Gastrocnemius medialis (tissue), 4 donors: ENCODE measurements at places on chromosomes 16 and 17. TPM values are rescaled to one million over a fixed set of nuclear protein-coding genes. Genes with fewer than 3 reads are reported as not detected.

DNA sequence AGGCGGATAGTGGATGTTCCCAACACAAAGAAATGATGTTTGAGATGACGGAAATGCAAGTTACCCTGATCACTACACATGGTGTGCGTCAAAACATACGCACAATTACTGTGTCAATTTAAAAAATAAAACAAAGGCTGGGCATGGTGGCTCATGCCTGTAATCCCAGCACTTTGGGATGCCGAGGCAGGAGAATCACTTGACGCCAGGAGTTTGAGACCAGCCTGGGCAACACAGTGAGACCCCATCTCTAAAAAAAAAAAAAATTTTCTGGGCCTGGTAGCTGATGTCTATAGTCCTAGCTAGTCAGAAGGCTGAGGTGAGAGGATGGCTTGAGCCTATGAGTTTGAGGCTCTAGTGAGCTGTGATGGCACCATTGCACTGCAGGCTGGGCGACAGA is 51.8 kb downstream of the TEKT5 start:
- H3K27me3 ChIP-seq: no peaks in the 10 kb centered on the region
- no peak overlapping the region for H3K27ac ChIP-seq
- H3K36me3 ChIP-seq: no peaks in the 10 kb centered on the region

- H3K4me3 ChIP-seq: no peak overlapping the region
- H3K27me3 ChIP-seq: peaks cover 3% of the 10 kb centered on the region
- H3K27ac ChIP-seq: no peak overlapping the region
- H3K36me3 ChIP-seq: no peaks in the 10 kb centered on the region
Observed at GRCh38 chr16:50444526-50444925, 75.7 kb upstream of the BRD7 start.

DNA sequence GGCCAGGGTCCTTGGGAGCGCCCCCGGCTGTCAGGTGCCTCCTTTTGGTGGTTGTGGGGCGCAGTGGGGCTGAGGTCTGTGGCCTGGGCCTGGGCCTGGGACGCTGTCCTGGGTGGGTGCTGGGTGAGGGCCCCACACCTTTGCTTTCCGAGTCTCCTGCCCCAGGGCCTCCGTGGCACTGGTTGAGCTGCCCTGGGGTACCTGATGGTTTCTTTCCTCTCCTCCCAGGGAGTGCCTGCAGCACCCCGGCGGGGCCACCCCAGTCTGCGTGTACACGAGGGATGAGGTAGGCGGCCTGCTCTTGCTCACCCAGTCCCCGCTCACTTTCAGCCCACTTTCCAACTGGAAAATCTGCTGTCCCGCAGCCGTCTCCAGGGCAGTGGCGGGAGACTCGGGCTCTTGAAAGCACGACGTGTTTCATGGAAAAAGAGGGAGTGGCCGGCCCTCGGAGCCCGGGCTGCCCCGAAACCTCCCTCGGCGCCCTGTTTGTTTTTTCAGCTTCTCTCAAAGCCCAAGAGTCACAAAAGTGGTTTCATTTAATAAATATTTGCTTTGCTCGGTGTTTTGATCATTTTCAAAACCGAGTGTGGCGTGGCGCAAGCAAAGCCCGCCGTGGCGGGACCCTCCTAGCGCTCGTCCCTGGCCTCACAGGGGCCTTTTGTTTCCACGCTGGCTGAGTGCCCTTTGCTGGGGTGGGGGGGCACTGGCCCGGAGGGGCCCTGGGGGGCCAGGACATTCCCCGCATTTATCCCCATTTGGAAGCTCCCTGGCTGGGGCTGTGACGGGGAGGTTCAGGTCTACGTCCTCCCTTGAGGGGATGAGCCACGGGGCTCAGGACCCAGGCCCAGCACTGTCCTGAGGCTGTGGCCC is 17.4 kb downstream of the ASPSCR1 start:
- H3K36me3 ChIP-seq: no peaks in the 10 kb centered on the region
- no peak for DNase-seq
- H3K4me1 ChIP-seq: peaks cover 17% of the 10 kb centered on the region
- no peaks in the 10 kb centered on the region for H3K27me3 ChIP-seq
- H3K27ac ChIP-seq: no peak overlapping the region
- no peak overlapping the region for H3K4me3 ChIP-seq

DNA sequence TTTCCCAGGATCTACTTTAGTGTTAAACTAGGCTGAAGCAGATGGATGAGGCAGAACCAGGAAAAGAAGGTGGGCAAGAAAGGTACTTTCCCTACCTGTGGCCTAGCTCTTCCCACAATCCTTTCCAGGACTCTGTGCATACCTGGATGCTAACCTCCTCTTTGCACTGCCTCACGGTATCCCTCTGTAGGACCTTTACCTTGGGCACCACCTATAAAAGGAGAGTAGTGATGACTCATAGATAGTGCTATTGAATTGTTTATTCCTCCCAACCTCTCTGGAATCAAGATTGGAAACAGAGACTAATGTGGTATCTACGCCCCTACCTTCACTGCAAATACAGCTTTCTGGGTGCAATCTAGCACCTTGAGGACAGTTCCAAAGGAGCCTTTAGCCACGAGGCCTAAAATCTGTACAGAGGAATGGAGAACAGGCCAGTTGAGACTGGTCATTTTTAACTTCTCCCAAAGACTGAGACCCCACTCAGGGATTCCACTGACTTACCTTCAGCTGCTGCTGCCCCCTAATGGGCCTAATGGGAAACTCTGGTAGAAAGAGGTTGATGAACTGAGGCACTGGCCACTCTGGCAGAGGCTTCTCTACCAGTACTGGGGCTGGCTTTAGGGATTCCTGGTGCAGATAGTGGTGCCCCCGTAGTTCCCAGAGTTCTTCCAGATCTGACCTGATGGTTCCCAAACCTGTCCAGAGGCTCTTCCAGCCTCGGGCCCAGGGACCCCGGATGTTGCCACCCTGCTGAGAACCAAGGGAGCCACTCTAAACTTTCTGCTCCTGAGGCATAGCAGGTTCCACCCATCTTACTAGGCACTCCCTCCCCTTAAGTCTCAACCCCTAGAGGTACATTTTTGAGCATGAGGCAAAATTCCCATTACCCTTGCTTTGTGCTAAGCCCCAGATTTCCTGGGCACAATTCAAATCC is 781 bp downstream of the RSKR start:
- H3K4me1 ChIP-seq: no peaks in the 10 kb centered on the region
- peaks cover 67% of the 10 kb centered on the region for H3K36me3 ChIP-seq
- no peak overlapping the region for H3K4me3 ChIP-seq
- no peak overlapping the region for H3K27ac ChIP-seq

- no peak overlapping the region for H3K4me3 ChIP-seq
- no peak overlapping the region for H3K27ac ChIP-seq
- no peaks in the 10 kb centered on the region for H3K27me3 ChIP-seq
- DNase-seq: no peak
- H3K4me1 ChIP-seq: no peaks in the 10 kb centered on the region
- peaks cover 16% of the 10 kb centered on the region for H3K36me3 ChIP-seq
Observed at GRCh38 chr16:47371271-47372014, 89.4 kb downstream of the ITFG1 start.

DNA sequence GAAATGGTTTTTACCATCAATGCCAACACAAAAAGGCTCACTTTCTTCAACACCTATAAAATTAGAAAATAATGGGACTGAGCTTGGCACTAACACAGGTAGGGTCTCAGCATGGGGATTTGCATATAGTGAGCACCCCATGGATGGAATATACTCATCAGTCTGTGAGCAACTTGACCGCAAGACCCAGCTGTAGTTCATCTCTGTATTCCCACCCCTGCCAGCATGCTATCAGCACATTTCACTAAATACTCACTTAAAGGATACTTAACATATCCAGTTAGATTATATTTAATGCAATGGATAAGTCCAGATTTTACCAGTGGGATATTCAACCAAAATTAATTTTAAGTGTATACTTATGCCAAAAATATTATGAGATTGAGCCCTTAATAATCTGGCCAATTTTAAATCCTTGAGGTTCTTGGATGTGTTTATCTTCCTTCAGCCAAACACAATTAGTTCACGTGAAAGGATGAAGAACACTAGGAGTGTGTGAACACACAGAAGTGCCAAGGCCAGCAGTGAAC is 66.7 kb downstream of the C16orf95 start:
- no peaks in the 10 kb centered on the region for H3K27me3 ChIP-seq
- H3K27ac ChIP-seq: no peak overlapping the region
- DNase-seq: no peak
- no peaks in the 10 kb centered on the region for H3K4me1 ChIP-seq
- no peak overlapping the region for H3K4me3 ChIP-seq

GRCh38 chr16:58628845-58629732 is 537 bp downstream of the CNOT1 start:
- peaks cover 35% of the 10 kb centered on the region for H3K4me1 ChIP-seq
- peak overlapping the region; percentile 92 for H3K4me3 ChIP-seq
- H3K27ac ChIP-seq: peak overlapping the region; percentile 96

- no peak for DNase-seq
- no peak overlapping the region for H3K4me3 ChIP-seq
- H3K36me3 ChIP-seq: no peaks in the 10 kb centered on the region
- H3K4me1 ChIP-seq: no peaks in the 10 kb centered on the region
Observed at GRCh38 chr16:53598511-53599275, 95.7 kb upstream of the AKTIP start.

GRCh38 chr17:6669479-6670212 is 18.1 kb downstream of the C17orf100 start:
- no peaks in the 10 kb centered on the region for H3K4me1 ChIP-seq
- no peak overlapping the region for H3K4me3 ChIP-seq
- H3K27me3 ChIP-seq: peaks cover 5% of the 10 kb centered on the region
- no peak for DNase-seq
- H3K36me3 ChIP-seq: no peaks in the 10 kb centered on the region

DNA sequence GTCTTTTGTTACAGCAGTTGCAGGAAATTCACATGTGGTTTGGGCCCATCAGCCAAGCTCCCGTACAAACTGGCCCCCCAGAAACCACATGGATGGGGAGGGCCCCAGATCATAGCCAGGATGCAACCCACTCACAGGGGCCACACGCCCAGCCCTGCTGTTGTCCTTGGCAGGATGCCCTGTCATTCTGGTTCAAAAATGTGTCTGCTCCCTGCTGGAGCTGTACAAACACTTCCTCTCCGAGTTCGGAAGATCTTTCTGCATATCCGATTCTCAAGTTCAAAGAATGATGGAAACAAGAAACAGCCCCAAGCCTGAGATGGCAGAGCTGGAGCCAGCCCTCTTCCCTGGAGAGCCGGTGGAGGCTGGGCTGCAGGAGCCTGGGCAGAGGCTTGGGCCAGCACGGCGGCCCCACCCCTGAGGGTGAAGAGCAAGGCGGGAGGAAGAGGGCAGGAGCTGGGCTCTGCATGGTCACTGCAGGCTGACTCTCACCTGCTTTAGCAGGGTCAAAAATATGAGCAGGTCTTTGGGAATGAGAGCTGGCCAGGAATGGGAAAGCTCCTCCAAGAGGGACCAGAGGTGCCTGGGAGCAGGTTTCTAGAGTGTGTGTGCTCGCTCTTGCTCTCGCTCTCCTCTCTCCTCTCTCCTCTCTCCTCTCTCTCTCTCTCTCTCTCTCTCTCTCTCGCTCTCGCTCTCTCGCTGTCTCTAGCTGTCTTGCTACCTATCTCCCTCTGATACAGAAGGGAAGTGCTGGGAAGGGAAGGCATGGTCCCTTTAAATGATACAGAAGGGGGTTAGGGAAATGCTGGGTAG is 34.7 kb upstream of the ENPP7 start:
- no peak overlapping the region for H3K27ac ChIP-seq
- H3K36me3 ChIP-seq: no peaks in the 10 kb centered on the region
- H3K4me3 ChIP-seq: no peak overlapping the region
- DNase-seq: no peak

DNA sequence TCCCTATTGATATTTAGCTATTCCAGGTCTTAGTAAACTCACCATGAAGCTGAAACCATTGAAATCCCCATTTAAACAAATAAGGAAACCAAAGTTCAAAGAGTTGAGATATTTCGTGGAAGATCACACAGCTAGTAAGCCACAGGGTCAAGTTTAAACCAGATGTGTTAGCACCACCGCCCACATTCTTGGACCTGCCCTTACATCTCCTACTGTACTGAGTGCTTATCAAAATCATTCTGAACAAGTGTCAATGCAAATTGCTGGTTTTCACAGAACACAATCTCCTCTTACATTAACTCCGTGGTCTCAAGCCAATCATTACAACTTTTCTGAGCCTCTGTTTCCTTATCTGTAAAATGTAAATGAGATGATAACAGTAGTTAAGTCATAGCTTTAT is 676.2 kb downstream of the CDH11 start:
- no peak overlapping the region for H3K27ac ChIP-seq
- H3K4me1 ChIP-seq: peaks cover 2% of the 10 kb centered on the region
- DNase-seq: no peak
- H3K27me3 ChIP-seq: no peaks in the 10 kb centered on the region
- no peak overlapping the region for H3K4me3 ChIP-seq

DNA sequence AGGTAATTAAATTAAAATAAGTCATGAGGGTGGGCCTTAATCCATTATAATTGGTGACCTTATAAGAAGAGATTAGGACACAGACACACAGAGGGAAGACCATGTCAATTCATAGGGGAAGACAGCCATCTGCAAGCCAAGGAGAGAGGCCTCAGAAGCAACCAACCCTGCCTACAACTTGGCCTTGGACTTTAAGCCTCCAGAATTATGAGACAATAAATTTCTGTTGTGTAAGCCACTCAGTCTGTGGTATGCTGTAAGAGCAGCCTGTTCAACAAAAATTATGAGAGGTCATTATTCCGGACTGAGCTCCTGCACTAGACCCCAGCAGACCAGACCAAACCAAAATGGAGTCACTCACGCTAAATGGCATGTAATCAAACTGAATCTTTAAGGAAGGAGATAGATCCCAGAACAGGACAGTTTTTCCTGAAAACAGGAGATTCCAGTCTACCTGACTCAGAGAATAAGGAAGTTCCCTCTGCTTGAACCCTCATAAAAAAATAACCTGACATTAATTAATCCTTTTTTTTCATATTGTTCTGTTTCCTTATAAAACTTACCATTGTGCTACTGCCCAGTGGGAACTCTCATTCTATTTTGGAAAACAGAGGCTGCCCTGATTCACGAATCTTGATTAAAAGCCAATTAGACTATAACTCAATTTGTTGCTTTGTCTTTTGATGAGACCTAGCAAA is 74.3 kb downstream of the DNAH3 start:
- DNase-seq: no peak
- H3K36me3 ChIP-seq: no peaks in the 10 kb centered on the region

GRCh38 chr17:36482611-36483504 is 3.6 kb upstream of the ZNHIT3 start:
- DNase-seq: peak; percentile 79
- peak overlapping the region; percentile 60 for H3K27ac ChIP-seq
- H3K27me3 ChIP-seq: peaks cover 7% of the 10 kb centered on the region

Gene ETV4
- total RNA-seq: 0.29 TPM

Gene HCRT
- total RNA-seq: not detected

Gene PPP1R27
- total RNA-seq: 708 TPM

Gene MPV17L
- total RNA-seq: 23.4 TPM

Gene GAA
- 71.3 TPM for total RNA-seq

Gene LRRC75A
- total RNA-seq: not detected

Gene DUS1L
- total RNA-seq: 56.6 TPM

Gene TPSD1
- total RNA-seq: not detected

Gene GRIN2A
- not detected for total RNA-seq

Gene RNF222
- not detected for total RNA-seq
